Right forelimb (tissue), 1 donor: ENCODE measurements at places on chromosomes 3 and 15.

DNA sequence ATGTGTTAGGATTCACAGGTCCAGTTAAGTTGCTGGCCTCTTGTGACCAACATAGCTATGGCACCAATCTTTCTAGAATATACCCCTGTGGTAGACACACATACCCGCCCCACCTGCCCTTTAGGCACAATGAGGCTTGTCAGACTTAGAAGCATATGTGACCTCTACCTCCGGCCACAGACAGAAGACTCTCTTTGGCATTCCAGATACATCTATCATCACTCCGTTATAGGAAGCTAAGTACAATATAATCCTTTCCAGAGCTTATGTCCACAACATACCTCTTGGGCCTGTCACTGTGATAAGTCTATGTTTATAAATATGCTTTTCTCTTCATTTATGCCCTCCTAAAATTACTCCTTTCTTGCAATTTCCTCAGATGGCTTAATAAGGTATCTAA lies 39.8 kb downstream of the CD47 start:
- no peak for DNase-seq

DNA sequence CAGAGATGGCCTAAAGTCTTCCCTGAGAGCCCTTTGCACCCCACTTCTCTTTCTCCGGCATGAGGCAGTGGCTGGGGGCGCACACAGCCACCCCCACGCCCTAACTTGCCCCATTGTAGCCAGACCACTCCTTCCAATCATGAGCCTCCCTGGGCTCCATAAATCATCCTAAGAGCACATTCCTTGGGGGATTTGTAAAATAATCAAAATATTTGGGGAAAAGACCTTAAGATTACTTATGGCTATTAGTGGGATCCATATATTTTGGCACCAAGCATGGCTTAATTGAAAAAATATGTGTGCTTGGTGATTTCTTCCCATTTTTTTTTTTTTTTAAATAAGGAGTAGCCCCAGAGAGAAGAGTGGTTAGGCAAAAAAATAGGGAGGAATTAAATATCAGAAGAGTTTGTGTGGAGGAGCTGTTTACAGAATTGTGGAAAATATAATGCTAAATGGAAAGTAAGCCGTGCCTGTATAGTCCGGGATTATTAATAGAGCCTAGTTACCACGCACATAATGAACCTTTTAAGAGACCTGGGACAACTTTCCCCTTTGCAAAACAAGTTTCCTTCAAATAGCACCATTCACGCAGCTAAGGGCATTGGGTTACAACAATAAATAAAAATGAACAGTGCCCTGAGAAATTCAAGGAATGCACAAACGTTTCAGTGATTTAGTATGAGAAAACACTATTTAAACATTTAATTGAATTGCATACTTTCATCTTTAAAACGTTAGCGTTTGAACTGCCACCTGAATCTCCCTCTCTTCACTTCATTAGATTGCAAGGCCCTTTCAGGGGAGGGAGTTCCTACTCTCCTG lies 46.1 kb downstream of the SMAD6 start:
- DNase-seq: no peak

DNA sequence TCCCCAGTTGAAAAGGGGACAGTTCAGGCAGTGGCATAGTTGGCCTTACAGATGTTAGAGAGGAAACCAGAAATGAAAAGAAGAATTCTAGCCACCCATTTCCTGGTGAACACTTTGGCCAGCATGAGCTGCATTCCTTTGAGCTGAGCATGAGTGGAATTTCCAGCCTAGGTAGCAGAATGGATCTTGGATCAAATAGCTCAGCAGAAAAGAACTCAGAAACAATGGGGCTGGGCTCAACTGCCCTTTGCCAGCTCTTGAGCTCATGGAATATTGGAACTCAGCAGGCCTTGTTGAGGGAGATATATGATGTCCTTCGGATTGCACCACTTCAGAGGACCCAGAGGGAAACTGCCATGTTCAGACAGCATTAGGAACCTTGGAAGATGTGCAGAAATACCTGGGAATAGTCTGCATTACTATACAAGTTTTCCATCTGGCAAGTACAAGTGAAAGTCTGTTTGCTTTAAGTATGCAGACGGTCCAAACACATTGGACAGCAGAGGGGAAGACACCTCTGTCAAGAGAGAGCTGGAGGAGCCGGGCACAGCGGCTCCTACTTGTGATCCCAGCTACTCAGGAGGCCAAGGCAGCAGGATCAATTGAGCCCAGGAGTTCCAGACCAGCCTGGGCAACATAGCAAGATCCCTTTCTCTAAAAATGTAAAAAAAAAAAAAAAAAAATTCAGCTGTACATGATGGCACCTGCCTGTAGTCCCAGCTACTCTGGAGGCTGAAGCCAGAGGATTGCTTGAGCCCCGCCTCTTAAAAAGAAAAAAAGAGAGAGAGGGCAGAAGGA lies 3.1 kb upstream of the CDV3 start:
- DNase-seq: peak; percentile 57

DNA sequence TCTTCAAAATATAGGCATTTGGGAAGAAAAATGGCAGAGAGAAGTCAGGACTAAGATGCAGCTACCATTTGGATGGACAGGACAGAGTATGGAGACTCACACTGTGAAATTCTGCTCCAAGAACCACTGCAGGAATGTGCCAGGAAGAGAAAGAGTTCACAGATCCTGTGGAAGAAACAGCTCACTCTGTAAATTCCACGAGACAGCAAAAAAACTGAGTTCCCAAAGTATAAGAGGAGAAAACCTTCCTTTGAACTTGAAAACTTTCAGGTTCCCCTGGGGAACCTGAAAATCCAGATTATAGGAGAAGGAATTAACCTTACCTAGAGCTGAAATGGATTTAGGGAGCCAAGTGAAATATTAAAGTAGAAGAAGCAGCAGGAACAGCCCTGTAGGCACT lies 137.1 kb downstream of the PLCH1 start:
- no peak for DNase-seq

- DNase-seq: no peak
Observed at GRCh38 chr3:124513610-124513997, 216.6 kb upstream of the UMPS start.

DNA sequence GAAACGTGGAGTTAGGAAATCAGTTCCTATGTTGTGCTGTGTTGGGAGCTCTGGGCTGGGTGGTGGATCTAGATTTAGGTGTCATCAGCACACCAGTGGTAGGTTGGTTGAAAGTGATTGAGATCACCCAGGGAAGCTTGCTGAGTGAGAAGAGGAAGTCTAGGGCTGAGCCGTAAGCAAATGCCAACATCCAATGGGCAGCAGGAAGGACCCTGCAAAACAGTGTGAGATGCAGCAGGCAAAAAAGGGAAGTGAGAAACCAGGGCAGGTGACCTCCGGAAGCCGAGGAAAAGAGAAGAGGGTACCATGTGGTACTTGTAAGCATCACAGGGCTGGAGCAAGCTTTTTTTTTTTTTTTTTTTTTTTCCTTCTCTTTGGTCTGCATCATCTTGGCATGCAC lies 15.9 kb upstream of the COPG1 start:
- DNase-seq: no peak

DNA sequence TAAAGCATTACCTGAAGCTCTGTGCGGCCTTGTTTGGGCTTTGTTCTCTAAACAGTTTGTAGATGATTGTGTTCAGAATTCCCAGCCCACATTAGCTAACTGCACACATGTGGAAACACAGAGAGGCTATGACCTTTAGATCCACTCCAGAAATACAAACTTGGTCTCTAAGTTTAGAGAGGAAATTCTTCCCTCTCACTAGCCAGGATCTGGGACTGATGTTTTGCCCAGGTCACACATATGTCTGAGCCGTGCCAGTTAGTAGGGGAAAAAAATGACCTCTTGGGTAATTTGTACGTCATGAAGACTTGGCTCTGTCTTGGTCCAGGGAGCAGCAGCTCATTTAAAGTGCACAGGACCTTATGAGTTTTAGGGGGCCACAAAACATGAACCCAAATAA lies 223.1 kb downstream of the RBMS3 start:
- peak; percentile 56 for DNase-seq

DNA sequence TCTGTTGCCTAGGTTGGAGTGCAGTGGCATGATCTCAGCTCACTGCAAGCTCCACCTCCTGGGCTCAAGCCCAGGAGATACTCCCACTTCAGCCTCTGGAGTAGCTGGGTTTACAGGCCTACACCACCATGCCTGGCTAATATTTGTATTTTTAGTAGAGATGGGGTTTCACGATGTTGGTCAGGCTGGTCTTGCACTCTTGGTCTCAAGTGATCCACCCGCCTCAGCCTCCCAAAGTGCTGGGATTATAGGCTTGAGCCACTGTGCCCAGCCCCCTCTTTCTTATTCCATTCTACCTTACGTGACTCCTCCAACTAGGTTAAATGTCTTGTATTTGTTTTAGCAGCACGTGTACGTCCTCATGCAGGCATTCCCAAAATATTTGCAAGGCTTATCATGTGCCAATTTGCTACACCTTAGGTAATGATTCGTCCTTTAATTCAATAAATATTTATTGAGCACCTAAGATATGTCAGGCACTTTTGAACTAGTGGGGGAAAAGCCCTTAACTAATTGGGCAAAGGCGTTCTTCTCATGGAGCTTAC lies 14.9 kb upstream of the MAGI1 start:
- no peak for DNase-seq

DNA sequence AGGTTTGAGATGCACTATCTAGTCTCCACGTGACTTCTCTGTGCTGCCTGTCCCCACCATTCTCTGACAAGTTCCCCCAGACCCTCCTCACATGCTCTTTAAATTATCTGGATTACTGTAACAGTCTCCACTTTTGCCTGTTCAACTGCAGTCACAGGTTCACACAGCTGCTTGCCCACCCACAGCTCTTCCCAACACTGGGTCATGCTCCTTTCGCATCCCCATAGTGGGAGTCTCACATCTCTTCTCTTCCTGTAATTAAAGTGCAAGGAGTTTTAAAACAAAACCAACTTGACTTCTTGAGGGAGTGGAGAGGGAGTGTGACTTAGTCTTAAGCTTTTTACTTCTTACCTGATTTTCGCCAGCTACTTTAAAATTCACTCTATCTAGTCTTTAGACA lies 178.8 kb downstream of the PLCL2 start:
- DNase-seq: no peak

GRCh38 chr3:62659660-62660059 lies 215.6 kb downstream of the CADPS start:
- DNase-seq: no peak

GRCh38 chr3:4672725-4673275 lies 179.7 kb downstream of the ITPR1 start:
- DNase-seq: no peak
